NCI-H2081 (cell line): ENCODE measurements at places on chromosomes 5 and 9.

GRCh38 chr9:135134268-135135022 is 47.0 kb downstream of the OLFM1 start:
- DNase-seq, result no peak

GRCh38 chr5:116455061-116455460 is 119.6 kb downstream of the SEMA6A start:
- no peak for DNase-seq

GRCh38 chr5:76104027-76104426 is 20.8 kb downstream of the SV2C start:
- DNase-seq, result no peak

- DNase-seq, result no peak
Measured at GRCh38 chr5:4405614-4406219, 734.4 kb upstream of the ADAMTS16 start.

GRCh38 chr5:85479849-85480248 is 1095.2 kb upstream of the EDIL3 start:
- DNase-seq, result no peak

DNA sequence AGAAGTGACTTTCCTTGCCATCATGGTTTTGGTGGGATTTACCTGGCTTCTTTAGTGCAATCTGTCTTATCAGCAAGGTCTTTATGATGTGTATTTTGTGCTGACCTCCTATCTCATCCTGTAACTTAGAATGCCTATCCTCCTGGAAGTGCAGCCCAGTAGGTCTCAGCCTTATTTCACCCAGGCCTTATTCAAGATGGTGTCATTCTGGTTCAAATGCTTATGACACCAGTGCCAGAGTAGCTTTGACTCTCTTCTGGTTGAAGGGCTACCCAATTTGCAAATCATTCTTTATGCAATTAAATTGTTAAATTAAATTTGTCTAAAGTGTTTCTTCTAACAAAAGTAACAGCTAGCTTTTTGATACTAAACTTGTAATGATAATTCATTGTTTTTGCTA is 58.8 kb upstream of the PRDM9 start:
- no peak for DNase-seq

DNA sequence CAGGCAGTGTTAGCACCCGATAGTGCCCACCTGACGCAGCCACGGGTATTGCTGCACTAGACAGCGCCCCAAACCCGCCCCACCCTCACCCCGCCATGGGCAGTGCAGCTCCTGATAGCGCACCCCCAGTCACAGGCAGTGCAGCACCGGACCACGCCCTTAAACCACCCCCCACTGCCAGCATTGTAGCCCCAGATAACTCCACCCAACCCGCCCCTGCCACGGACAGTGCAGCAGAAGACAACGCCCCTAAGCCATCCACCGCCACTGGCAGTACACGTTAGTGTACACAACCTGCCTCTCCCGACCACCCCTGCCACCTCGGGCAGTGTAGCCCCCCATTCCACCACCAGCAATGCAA is 825 bp upstream of the PCAT7 start:
- DNase-seq, result no peak

GRCh38 chr9:73166468-73166867 is 14.8 kb downstream of the ANXA1 start:
- DNase-seq, result no peak

- no peak for DNase-seq
Measured at GRCh38 chr5:142420561-142421227, 95.9 kb upstream of the SPRY4 start.

GRCh38 chr5:378976-379742 is 57.6 kb downstream of the AHRR start:
- DNase-seq, result no peak

GRCh38 chr5:135025730-135026644 is 8.0 kb downstream of the PITX1 start:
- no peak for DNase-seq

DNA sequence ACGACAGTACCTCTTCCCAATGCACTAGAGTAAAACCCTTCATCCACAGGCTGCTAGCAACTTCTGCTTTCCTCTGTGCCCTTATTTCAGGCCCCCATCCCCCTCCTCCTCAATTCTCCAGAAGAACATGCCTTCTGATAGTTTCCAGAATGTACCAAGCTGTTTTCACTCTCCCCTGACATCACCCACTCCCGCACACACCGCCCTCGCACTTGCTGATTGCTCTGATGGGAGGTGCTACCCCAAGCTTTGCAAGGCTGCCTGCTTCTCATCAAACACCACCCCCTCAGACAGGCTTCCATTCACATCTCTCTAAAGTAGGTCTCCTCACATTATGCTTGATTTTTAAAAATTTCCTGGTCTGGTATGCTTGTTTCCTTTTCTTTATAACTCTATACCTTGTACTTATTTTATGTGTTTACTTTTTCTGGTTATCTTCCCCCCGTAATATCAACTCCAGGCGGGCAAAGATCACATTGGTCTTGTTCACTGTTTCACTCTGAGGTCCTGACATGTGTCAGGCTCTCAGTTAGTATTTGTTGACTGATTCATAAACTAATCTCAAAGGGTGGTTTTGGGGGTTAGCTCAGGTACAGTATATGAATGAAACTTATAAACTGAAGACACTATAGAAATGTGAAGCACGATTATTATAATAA is 91.0 kb upstream of the C9orf72 start:
- DNase-seq, result no peak

DNA sequence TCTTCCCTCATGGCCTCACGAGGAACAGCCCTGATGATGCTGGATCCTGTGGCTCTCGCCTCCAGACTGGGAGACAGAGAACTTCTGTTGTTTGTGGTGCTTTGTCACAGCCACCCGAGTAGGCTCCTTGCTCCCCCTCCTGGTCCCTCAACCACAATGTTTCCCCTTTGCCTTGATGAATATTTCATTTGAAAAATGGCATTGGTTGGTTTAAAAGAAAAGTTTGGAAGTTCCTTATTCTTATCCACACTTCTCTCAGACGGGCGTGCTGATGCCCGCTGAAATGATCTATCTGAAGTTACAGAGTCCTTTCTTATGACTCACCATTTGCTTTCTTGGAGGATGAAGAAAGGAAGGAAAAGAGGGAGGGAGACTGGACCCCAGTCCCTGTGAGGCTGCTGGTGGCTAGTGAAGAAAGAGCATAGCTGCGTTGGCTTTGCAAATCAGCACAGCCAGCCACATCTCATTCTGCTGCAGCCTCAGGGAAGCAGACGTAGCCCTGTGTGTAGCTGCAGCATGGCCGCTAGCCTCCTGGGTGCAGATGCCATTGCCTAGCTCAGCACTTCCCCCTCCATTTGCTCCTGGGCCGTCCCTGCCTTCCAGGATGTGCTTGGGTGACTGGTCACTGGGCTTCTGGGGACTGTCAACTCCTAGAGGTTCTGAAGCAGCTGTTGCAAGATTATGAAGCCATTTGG is 185.9 kb downstream of the ERCC6L2 start:
- DNase-seq, result peak; percentile 32

DNA sequence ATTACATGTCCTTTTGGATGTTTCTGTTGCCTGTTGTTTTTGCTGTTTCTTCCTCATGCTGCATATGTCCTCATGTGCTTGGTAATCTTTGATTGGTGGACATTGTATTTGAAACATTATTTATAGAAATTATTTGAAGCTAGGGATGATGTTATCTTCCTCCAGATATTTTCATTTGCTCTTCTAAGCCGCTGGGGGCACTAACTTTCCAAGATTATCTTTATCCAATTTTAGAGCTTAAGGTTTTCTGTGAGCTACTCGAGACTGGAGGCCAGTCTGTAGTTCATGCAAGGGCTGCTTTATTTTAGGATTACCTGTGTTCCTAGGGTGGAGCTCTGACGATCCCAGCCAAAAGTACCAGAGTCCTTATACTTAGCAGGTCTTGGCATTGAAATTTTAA is 40.9 kb downstream of the STX17 start:
- no peak for DNase-seq

DNA sequence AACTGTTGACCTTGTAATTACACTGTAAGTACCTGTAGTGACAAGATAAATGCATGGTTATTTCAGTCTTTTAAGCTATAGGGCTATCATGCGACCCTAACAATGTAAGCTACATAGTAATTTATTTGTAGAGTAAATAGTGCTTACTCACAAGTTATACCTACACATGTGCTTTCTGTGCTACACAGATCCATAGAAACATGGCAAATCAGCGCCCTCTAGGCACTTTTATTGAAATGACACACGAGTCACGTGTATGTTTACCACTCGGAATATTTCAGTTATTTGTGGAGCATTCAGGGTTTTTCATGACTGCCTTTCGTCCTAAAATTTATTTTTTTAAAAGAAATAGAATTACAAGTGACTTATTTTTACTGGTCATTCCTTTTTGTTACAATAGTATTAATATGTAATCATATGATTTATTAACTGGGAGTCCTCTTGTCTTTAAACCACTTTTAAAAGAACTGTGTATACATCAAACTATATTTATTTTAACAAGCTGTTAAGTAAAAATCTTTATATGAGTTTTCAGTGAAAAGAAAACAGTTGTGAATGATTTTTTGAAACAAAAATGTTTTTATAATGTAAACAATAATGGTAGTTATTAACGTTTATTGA is 1242.3 kb upstream of the WWC1 start:
- DNase-seq, result peak; percentile 98

GRCh38 chr5:93018461-93018860 is 562.6 kb downstream of the NR2F1-AS1 start:
- no peak for DNase-seq

GRCh38 chr5:104198156-104198555 is 635.6 kb upstream of the NUDT12 start:
- DNase-seq, result no peak

- DNase-seq, result no peak
Measured at GRCh38 chr5:102911973-102912372, 156.9 kb downstream of the PAM start.

GRCh38 chr9:89723469-89724100 is 118.8 kb downstream of the GADD45G start:
- DNase-seq, result no peak

DNA sequence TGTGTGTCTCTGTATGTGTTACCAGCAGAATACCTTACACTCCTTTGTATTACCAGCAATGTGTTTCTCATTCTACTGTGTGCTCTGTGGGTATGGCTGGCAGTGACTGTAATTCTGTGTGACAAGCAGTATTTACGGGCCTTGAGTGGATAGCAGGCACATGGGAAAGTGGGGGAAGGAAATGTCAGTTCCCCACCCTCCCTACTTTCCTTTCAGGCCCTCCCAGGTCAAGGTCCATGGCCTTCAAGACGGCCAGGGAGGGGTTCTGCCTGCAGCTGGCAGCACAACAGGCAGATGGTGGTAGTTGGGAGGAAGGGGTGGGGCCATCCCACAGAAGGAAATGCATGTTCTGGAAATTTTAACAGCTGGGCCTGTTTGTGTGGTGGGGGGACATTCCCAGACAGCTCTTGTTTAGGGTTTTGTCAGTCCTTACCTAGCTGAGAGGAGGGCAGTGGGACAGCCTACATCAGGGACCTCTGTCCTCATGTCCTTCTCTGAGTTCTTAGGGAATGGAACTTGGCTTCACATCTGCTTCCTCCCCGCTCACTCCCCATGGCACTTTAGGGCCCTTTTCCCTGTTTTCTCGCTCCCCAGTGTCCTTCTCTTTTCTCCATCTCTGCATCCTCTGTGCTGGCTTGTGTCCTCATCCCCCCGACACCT is 14.6 kb upstream of the TNIP1 start:
- DNase-seq, result no peak

GRCh38 chr9:87300915-87301314 is 196.8 kb upstream of the DAPK1 start:
- DNase-seq, result no peak

DNA sequence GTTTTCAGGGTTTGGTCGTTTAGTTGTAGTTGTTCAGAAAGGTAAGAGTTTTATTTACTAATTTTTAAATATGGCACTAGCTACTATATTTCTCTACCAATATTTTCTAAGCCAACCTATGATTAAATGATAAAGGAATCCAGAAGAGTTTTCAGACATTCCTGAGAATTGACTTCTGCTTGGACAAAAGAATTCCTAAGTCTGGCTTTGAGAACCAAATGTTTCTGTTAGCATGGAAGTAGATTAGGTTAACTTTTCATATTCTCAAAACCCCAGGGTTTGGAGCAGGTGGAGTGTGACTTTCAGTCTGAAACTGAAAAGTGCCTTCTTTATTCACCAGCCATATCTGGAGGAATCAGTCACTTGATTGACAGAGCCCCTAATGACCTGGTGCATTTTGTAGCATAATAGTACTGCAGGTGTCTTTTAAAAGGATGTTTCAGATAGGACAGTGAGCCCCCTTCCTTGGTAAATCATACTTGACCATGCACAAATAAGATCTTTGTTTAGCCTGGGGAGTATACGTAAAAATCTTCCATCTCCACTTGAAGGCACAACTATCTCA is 457.0 kb upstream of the ZNF462 start:
- DNase-seq, result no peak

- DNase-seq, result no peak
Measured at GRCh38 chr9:98361645-98362044, 106.2 kb upstream of the TBC1D2 start.

GRCh38 chr5:139342423-139342723 is 719 bp downstream of the PAIP2 start:
- no peak for DNase-seq

- no peak for DNase-seq
Measured at GRCh38 chr9:17888066-17888465, 309.2 kb downstream of the SH3GL2 start.

DNA sequence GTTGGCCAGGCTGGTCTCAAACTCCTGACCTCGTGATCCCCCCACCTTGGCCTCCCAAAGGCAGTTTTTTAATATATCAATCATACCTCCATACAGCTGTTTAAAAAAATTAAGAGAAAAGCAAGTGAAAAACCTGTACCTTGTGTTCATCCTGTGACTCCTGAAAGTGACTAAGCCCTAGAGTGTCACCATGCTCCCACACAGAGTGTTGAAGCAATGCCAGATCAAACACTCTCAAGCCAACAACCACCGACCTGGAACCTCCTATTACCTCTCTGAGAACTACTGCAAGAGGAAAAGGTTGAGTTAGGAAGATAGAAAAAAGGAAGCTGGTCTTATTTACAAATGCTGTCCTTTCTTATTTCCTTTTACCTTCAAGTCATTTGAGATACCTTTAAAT is 123.5 kb downstream of the RASEF start:
- peak; percentile 53 for DNase-seq

- DNase-seq, result no peak
Measured at GRCh38 chr9:93010056-93010455, 48.4 kb upstream of the SUSD3 start.

DNA sequence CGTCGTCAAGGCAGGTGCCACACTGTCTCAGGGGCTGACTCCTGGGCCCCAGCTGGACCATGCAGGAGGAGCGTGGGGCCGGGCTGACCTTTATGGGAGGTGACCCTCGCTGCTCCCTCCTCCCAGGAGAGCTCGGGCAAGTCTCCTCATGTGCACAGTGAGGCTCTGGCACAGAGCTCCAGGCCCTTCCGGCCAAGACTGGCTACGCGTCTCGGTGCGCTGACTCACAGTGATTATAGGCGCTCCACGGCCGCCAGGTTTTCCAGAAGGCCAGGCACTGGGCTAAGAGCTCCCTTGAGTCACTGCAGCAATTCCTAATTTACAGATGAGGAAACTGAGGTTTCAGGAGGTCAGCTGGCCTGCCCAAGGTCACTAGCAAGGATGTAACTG is 47.4 kb downstream of the VAV2 start:
- DNase-seq, result no peak

GRCh38 chr5:132591145-132591544 is 34.4 kb downstream of the RAD50 start:
- no peak for DNase-seq
